ENCODE measurements at places on chromosomes 7 and 10.

GRCh38 chr10:120420421-120420820, 36.6 kb upstream of the PLPP4 start:
- no peak for DNase-seq

DNA sequence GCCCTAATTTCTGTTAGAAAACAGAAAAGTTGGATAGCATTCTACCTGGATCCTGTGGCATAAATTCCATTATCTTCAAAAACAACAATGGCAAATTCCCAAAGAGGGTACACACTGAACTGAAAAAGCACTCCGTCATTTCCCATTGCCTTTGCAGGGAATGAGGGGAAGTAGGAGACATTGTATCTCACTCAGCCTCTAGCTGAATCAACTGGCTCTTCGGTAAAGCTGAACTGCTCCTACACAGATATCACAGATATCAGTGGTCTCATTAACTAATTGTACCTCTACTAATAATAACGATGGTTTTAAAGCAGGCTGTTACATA, 64.2 kb upstream of the PRKAR2B start:
- DNase-seq: no peak

GRCh38 chr10:6019010-6019782, 41.9 kb upstream of the IL15RA start:
- DNase-seq: no peak

- DNase-seq: no peak
These were observed 58.7 kb downstream of the MTURN start for GRCh38 chr7:30193336-30193943.

DNA sequence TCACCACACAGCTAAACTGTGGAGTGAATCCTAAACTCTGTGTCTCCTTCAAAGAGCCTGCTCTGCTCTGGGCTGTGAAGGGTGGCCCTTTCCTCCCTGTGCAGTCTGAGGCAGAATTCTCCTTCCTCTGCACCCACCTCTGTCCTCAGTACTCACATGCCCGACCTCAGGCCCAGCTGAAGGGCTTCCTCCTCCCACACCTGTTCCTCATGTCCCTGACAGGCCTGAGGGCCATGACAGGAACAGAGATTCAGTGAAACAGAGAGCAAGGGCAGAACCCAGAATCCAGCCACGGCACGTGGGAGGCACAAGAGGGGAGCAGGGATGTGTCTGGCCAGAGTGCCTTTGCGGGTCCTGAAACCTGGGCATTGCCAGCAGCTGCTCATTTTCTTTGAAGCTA, 13.9 kb downstream of the CREB3L2 start:
- DNase-seq: no peak

- DNase-seq: no peak
These were observed 382.0 kb upstream of the ADARB2 start for GRCh38 chr10:2119316-2119715.

GRCh38 chr10:51103554-51104217, 29.4 kb downstream of the PRKG1 start:
- no peak for DNase-seq

DNA sequence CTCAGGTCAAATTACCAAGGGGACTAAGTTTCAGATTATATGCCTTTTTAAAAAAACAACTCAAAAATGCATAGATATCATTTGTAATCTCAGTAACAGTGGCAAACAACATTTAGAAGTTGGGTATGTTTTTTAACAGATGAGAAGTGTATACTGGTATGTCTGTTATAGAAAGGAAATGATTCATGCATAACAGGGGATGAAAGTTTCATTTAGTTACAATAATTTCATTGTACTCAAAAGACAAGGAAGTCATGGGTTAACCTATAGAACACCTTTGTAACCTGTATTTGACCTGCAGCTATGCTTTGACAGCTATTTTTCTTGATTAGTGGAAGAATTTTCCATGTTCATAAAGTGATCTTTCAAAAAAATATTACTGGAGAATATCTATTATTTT, 35.4 kb upstream of the FAM133B start:
- DNase-seq: no peak

Measured in glomerular endothelial cell (primary cell).